ENCODE measurements at places on chromosomes 6 and 20.

- no peak for DNase-seq
Observed at GRCh38 chr6:33923857-33924514, 120.2 kb upstream of the MLN start.

- DNase-seq, result no peak
Observed at GRCh38 chr6:21099338-21100314, 493.9 kb upstream of the SOX4 start.

DNA sequence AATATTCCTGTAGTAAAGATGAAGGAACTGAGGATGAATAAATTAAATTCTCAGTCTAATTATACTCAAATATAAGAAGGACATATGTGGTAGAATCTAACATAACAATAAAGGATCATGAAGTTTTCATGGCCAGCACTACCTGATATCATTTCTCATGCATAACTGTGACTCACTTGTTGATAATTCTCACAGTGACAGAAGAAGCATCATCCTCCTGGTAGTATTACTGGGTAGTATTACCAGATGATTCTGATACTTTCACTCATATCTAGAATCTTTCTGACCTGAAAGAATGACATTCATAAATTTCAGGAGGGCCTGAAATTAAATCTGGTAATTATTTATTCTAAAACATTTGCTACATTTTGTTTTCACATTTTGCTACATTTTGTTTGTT is 1375.0 kb downstream of the EPHA7 start:
- no peak for DNase-seq

- no peak for DNase-seq
Observed at GRCh38 chr6:150761771-150762170, 103.7 kb upstream of the MTHFD1L start.

All from amygdala (tissue), 56 donors.